ENCODE measurements at places on chromosomes 5 and 9. TPM values are rescaled to one million over a fixed set of nuclear protein-coding genes. Genes with fewer than 3 reads are reported as not detected.

The NRARP gene
- polyA plus RNA-seq, result 14.7 TPM

The LHX3 gene
- polyA plus RNA-seq, result not detected

The GLDC gene
- 6.8 TPM for polyA plus RNA-seq

The SPATA31A6 gene
- not detected for polyA plus RNA-seq

The SREK1IP1 gene
- 24.3 TPM for polyA plus RNA-seq

The BARHL1 gene
- polyA plus RNA-seq, result not detected

The GABRA1 gene
- polyA plus RNA-seq, result 2.2 TPM

The MSX2 gene
- 0.93 TPM for polyA plus RNA-seq

The SLC25A2 gene
- polyA plus RNA-seq, result 0.21 TPM

The IL9 gene
- not detected for polyA plus RNA-seq

The FOXD4L6 gene
- not detected for polyA plus RNA-seq

The IL31RA gene
- polyA plus RNA-seq, result 0.12 TPM

GRCh38 chr9:88180081-88180765, 41.9 kb upstream of the SPATA31C2 start:
- DNase-seq, result no peak

DNA sequence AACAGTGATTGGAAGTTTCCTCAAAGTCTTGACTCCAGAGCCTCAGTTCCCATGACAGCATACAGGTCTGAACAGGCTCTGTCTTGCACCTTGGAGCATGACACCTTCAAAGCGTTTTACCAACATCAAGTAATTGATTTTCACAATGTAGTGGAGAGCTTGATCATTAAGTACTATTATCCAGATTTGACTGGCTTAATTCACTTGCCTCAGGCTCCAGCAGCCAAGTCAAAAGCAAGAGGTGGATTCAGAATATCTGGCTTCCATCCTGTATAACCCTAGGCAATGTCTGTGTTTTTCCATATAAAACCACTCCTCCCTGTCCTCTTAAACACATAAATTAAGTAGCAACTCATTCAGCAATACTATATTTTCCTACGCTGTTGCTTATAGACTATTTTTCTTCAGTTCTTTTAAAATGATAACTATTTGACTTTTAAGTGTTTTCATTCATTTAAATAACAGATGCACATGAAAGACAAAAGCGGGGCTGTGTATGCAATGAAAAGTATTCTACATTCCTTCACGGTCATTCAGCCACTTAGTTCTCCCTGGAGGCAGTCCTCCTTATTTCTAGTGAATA, 150.8 kb upstream of the RANBP3L start:
- DNase-seq, result no peak

DNA sequence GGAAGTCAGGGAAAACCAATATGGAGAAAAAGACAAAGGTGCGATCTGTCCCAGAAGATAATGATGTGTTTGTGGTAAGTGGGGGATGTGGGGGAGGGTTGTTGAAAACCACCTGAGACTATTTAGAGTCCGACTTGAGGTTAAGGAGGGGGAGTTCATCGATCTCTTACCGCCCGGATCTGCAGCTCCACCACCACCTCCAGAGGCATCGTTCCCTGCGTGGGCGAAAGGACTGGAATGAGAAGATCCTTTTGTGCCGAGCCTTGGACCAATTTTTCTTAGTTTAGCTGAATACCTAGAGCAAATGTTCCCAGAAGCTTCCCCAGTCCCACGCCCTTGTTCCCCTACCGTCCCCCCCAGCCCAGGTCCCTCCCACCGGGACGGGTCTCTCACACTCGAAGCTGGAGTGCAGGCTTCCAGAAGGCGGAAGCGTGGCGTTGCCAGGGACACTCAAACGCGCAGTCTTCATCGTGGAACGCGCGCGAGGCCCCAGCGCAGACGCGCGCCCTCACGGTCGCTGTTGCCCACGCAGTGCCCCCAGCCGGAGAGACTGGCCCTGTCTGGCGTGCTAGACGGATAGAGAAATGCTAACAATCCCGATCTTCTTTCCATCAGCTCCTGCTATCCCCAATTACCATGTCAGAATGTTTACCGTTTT, at the start of gene SPATA6L:
Gene SPATA6L, minus strand, starts transcription at position 439 of the 658 bp plus-strand sequence. Its CDS starts 230 bp downstream, at position 209.
- peak; percentile 79 for DNase-seq

GRCh38 chr9:98317134-98317857, 61.8 kb upstream of the TBC1D2 start:
- DNase-seq, result no peak

DNA sequence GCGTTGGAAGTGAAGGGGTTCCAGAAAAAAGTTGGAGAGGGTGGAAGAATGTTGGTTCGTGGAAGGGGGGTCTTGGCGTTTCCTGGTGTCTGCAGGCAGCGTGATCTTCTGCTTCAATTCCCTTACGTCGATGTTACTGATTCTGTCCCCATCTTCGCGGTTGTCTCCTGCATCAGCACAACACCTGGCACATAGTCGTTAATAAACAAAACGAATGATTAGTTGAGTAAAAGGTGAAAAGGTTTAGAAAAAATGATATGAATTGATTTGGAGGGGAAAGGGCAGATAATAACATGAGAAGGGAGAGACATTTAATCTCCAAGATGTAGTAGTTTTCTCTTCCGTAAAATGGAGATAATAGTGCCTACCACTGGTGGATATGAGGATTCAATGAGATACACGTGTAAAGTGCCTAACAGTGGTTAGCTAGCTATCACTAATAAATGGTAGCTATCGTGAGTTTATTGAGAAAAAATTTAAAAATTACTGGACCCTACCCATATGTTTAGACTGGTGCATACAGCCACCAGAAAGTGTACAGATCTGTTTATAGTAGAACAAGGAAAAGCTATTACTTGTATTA, 556 bp downstream of the MTREX start:
- no peak for DNase-seq

GRCh38 chr5:139839918-139840317, 44.3 kb downstream of the PSD2 start:
- no peak for DNase-seq

GRCh38 chr9:135225619-135226228, 138.3 kb downstream of the OLFM1 start:
- no peak for DNase-seq

DNA sequence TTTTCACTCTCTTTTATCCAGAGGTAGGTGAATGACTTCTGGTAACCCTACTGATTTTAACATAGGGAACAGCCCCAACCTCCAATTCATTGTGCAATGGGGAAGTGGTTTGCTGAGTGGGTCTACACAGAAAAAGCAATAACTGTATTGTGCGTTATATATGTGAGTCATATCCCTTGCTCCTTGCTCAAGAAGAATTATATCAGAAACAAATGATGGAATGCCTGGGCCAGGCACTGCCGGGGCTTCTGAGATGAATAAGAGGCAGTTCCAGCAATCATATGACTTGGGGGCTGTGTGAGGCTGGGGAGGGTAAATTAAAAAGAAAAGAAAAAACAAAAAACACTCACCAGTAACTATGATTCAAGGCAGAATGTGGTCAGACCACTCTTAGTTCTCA, 79.2 kb upstream of the ABCA1 start:
- no peak for DNase-seq

DNA sequence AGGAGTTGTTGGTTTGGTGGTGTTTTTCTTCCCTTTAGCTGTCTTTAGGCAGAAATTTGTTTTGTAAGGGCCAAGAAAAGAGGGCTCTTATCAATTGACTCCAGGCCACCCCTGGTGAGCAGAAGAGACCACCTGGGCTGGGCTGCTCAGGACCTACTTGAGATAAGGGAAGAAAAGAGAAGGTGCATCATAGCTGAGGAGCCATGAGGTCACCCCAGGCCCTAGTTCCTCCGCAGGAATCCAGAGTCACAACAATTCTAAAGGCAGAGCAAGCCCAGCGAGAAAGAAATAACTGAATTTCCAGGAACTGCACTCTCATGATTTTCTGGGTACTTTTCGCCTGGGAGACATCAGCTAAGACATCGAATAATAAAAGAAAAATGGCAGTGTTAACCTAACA, 34.9 kb downstream of the RFK start:
- DNase-seq, result no peak

DNA sequence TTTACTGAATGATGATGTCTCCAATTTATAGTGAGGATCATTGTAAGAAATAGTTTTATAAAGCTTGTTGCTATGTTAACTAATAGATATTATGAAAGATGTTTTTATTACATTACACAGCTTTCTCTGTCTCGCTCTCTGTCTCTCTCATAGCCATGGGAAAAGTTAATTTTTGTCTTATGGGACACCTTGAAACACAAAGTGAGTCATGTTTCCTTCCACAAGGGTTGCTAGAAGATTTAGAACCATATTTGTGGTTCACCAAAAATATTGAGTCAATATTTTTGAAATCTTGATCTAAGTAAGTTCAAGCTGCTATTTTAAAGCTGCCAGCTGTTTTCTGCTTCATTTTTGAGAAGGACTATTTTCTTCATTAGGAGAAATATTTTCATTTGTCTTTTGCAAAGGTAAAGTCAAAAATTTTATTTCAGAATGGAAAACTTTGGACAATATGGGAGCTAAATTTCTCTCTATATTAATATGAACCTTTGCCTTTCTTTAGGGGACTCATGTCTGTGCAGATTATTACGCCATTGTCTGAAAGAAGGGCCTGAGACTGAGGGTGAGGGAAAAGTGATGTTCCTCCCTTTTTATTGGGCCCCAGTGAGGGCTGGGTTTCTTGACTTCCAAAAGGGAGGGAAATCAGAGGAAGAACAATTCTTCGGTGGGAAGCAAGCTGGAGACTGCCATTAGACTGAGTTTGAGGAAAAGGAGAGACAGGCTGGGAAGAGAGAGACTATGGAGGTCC, 87.9 kb upstream of the SLC24A2 start:
- no peak for DNase-seq

- DNase-seq, result no peak
These were observed 494.8 kb downstream of the MAT2B start for GRCh38 chr5:164000241-164000640.

GRCh38 chr9:708182-708550, 133.3 kb upstream of the DMRT1 start:
- no peak for DNase-seq

GRCh38 chr5:77222722-77223121, 12.2 kb downstream of the PDE8B start:
- DNase-seq, result no peak

GRCh38 chr9:127905004-127905728, 5.8 kb upstream of the ST6GALNAC6 start:
- no peak for DNase-seq

DNA sequence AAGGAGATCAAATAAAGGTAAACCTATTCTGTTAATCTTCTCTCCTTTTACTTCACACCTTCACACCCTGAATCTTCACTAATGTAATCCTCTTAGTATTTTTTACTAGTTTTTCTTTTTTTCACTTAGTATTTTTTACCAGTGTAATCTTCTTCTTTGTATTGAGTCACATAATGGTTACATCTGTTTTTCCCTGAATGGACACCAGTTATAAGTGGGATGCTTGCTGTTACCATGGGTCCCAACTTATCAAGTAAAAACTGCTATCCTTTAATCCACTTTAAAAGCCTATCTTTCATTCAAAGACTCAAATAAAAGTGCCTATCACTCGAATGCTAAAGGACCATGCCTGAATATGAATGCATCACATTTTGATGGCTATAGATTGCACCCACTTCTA, 15.1 kb downstream of the ZFAND5 start:
- DNase-seq, result no peak

- DNase-seq, result no peak
These were observed 28.6 kb upstream of the SLC6A19 start for GRCh38 chr5:1172670-1173404.

DNA sequence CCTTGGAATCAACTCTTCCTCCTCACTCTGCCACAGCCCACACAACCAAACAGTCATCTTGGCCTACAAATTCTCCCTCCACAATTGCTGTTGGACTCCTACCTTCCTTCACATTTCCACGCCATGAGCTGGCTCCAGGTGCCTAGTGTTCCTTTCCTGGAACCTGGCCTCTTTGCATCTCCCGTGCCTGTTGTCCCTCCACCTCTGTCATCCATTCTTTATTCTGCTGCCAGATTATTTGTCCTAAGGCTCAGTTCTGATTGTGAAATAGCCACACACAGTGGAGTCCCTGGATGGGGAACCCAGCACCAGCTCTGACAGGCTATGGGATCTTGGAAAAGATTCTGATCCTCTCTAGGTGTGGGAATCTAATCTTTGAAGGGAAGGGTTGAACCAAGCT, 109.1 kb upstream of the ANKH start:
- no peak for DNase-seq

DNA sequence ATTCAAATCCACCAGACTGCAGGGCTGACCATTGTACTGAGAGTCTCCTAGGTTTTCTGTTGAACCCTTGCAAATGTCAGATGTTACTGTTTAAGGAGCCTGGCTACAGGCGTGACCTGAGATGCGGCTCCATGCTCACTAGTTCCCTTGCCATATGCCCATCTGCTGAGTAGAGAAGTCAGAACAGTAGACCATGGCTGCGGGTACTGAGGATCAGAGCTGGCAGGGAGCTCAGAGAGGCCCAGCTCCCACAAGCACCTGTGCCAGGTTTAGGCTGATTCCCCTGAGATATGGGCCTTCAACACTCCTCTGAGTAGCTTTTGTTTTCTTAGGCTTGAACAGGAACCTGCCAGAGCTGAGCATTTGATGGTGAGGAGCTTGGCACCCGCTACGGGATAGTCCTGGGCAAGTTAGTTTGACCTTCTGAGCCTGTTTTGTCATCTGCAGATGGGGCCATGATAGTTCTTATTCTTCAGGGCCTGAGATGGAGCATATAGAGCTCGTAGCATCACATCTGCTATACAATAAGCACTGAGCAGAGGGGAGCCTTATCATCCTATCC, 83.7 kb downstream of the BOD1 start:
- no peak for DNase-seq

DNA sequence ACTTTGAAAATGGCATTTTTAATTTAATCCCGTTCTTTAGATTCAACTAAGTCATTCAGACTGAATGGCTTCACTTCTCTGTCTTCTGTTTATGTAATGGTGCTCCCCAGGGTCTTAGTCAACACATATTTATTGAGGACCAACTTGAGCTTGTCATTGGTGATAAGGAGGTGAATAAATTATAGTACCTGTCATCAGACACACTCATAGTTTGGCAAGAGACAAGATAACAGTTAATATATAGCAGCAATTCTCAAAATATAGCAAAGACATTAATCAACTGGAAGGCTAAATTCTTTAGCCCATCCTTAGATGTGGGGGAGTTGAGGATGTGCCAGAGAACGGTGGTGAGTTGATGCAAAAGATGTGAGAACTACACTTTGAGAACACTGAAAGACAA, 78.4 kb downstream of the MACIR start:
- no peak for DNase-seq

- DNase-seq, result no peak
These were observed 454 bp downstream of the NELFB start for GRCh38 chr9:137255448-137256114.

- no peak for DNase-seq
These were observed 795.8 kb downstream of the SEMA5A start for GRCh38 chr5:8750100-8750499.

DNA sequence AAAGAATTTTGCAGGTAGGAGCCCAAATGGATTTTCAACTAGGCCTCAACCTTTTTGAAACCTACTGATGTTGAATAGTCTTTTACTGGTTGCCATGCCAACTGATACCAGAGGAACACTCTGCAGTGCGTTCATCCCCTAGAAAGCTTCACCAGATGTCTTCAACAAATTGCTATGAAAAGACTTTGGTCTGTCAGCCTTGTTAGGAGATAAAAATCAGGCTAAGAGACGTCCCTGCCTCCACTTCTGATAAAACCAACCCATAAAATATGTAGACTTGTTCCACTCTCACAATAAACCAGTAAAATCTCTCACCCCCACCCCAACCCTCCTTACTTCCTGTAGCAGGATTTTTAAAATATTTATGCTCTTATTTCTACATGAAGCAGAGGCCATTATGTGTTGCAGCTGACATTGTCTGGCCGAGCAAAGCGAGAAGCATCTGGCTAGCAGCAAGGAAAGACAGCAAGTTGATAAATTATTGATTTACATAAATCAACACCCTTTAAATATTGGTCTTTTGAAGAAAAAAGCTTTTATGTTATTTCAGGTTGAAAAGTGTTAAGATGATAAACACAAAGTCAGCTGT, 428.7 kb downstream of the ISL1 start:
- no peak for DNase-seq

All from right lung (tissue), 10 donors.